ENCODE measurements at places on chromosomes 6 and 20.

DNA sequence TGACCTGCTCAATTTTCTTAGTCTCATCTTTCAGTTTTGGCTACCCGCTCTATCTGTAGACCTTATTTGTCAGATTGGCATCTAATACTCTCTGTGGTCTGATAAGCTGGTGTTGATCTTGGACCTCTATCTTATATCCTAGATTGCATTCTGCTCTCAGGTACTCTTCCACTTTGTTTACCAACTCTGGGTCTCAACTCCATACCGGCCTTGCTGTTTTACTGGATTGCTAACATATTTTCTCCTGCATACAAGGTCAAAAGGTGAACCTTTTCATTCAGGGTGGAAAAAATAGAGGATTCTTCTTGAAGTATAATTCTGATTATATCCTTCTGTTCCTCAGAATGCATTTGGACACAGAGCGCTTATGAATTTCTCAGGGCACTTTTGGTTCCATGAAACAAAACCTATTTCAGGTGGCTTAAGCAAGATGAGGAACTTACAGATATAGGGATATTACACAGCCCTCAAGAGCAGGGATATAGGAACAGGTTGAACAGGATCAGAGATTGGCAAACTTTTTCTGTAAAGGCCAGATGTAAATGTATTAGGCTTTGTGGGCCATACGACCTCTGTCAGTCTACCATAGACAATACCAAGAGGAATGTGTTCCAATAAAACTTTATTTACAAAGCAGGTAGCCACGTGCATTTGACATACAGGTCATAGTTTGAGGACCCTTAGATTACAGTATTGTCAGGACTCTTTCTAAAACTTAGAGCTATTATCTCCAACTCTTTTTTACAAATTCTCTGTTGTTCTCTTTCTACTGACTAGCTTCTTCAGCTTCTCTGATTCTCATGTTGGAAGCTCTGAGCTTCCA is 2.5 kb upstream of the SH3BGRL2 start:
- no peak for DNase-seq

- no peak for DNase-seq
Measured at GRCh38 chr6:48825501-48826151, 637.4 kb downstream of the MMUT start.

- no peak for DNase-seq
Measured at GRCh38 chr20:60136645-60137401, 178.6 kb downstream of the CDH26 start.

DNA sequence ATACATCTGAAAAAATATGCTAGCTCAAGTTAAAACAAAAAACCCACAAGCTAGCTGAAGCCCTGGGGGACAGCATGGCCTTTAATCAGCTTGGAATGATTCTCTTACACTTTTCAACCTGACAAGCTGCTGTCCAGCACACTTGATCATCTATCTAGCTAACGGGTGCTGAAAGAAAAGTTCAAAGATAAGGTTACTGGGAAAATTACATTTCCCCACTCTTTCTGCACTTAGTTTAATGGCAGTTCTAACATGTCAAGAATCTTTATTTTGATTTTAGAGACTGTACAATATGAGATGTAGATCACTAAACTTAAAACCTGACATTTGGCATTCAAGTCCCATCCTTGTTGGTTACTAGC is 53.4 kb downstream of the STK4 start:
- no peak for DNase-seq

DNA sequence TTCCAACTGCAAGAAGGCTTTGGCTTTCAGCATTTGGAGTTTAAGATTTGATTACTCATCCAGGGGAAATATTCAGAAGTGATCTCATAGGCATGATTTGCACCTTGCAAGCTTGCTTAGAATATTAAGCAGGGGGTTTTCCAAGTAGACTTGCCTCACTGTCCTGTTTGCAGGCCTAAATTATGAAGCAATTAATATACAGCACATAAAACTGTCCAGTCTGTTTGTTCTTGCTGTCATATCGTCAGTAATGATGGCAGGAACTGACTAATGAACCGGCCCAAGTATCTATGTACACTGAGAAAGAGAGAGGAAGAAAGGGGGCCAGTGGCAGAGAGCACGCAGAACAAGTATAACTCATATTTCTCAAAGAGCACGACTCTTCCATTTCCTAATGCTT is 212.5 kb upstream of the SUPT3H start:
- no peak for DNase-seq

DNA sequence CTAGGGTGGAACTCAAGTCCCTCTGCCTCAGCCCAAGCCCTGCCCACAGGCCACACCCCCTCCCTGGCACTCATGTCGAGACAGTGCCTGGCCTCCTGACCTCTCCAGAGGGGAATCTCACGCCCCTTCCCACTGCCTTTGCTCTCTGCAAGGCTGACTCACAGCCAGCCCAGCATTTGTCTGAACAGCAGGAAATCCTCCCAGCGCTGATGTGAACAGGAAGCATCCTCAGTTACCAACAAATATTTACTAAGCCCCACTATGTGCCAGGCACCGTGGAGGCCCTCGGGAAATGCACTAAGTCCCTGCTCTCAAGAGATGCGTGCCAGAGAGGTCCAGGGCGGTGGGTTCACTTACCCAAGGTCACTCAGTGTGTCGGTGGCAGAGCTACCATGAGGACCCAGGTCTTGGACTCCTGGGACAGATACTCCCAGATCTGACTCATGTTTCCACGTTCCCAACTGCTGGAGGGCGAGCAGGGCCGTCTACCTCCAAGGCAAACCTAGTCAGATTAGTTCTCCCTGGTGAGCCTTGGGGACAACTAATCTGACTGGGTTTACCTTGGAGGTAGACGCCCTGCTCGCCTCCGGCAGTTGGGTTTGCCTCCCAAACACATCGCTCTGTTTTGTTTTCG is 7.8 kb downstream of the ADA start:
- DNase-seq: no peak

GRCh38 chr6:79152269-79152737 is 74.2 kb upstream of the PHIP start:
- no peak for DNase-seq

DNA sequence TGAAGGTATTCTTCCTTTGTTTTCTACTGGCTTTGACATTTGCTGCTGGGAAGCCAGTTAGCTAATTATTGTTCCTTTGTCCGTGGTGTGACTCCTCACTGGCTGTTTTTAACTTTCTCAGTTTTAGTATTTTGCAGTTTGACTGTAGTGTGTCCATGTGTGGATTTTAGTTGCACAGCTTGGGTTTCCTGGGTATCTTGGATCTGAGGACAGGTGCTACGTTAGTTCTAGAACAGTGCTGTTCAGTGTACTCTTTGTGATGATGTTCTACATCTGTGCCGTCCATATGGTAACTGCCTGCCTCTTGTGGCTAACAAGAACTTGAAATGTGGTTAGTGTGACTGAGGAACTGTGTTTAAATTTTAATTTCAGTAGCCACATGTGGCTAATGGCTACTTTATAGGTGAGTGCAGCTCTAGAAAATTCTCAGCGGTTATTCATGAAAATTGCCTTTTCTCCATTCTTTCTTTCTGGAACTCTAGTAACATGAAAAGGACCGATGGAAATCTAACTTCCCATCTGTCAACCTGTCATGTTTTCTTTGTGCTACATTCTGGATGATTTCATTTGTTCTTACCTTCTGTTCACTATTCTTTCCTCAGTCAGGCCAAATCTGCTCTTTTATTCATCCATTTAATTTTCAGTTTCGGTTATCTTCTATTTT is 7.4 kb downstream of the SNX9 start:
- DNase-seq: no peak

- DNase-seq: no peak
Measured at GRCh38 chr6:29439006-29439405, at the start of gene OR10C1. TSS of gene OR10C1 (plus strand) at chr6:29439306. CDS start at chr6:29440016, 710 bp downstream.

DNA sequence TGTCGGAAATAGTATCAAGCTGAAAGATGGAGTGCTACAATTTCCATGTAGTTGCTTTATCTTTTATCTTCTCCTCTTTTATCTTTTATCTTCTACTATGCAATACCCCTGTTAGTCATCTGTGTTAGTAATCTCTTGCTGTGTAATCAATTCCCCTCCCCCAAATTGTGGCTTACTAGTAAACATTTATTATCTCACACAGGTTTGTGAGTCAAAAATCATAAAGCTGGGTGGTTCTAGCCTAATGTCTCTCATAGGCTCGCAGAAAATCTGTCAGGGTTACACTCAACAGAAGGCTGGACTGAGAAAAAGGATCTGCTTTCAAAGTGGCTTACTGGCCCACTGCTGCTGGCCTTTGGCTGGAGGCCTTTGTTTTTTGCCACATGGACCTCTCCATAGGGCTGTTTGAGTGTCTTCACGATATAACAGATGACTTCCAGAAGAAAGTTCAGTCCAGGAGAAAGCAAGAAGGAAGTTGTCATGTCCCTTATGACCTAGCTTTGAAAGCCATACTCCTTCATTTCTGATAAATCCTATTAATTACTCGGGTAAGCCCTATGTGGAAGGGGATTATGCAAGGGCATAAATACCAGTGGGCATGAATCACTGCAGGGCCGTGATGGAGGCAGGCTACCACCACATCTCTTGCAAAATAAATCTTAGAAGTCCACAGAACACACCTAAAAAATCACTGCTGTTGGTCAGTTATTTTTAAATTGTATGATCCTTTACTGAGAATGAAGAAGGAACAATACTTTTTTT is 24.5 kb upstream of the PTCHD4 start:
- DNase-seq: no peak

DNA sequence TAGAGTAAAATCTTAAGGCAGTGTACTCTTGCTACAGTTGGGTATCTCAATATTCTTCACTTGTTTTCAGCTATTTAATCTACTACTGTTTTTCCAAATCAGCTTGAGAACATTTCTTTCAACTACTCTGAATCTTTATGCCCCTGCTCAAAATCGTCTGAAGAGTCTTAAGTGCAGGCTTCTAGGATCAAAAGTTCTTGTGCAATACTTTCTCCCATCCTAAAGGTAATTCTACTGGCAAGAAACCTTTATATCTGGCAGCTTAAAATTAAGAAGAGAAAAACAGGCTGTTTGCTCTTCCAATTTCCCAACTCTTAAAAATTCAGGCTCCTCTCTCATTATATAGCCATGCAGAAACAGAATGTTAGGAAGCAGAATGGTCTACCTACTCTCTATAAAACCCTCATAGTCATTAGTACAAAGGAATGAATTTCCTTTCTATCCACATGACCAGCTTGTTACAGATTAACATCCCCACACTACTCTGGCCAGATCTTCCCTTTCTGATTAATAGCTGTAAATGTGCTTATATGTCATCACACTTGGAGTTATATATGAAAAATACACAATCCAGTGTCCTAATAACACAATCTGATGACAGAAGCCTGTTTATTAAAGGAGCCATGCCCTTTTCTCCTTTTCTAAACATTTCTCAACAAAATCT is 122.2 kb upstream of the FAM184A start:
- DNase-seq: no peak

- no peak for DNase-seq
Measured at GRCh38 chr6:117960877-117961276, 53.8 kb downstream of the SLC35F1 start.

DNA sequence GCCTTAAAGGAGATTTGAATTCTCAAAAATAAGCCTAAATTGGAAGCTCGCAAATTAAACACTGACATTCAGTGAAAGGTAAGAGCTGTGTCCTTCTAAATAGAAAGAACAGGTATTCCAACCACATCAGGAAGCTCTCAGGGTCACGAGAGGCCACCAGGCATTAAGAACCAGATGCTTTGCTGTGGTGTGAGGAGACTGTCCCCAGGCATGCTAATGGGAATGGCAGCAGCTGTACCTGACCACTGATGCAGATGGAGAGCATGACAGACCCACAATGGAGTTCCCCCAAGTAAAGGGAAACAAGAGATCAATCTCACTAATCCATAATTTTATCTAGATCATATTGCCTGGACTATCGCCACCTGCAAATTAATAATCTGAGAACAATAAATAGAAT is 658.9 kb upstream of the NOX3 start:
- no peak for DNase-seq

- no peak for DNase-seq
Measured at GRCh38 chr6:107931894-107932293, 26.1 kb downstream of the SEC63 start.

- DNase-seq: no peak
Measured at GRCh38 chr6:22827760-22828159, 258.4 kb downstream of the HDGFL1 start.

GRCh38 chr20:58747211-58747610 is 54.6 kb downstream of the NPEPL1 start:
- DNase-seq: no peak

GRCh38 chr6:52641388-52641787 is 29.5 kb upstream of the TMEM14A start:
- no peak for DNase-seq

- DNase-seq: no peak
Measured at GRCh38 chr6:84027340-84028181, 6.0 kb upstream of the MRAP2 start.

- DNase-seq: no peak
Measured at GRCh38 chr6:137638926-137639706, 144.9 kb upstream of the OLIG3 start.

DNA sequence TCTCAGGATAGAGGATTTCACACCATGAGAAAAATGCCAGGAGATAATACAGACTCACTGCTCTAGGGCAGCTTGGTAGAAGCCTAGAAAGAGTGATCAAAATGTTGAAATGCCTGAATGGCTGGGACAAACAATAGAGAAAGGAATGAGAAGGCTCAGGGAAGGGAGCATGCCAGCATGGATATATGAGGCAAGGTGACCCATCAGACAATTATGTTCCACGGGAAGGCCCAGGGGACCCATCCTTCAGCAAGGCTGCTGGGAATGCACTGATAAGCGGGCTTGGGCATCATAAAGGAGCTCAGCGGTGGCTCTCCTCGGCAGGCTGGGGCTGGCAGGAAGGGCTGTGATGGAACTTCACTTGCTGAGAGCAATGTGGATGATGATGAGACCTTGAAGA is 12.2 kb downstream of the HEBP2 start:
- DNase-seq: no peak

DNA sequence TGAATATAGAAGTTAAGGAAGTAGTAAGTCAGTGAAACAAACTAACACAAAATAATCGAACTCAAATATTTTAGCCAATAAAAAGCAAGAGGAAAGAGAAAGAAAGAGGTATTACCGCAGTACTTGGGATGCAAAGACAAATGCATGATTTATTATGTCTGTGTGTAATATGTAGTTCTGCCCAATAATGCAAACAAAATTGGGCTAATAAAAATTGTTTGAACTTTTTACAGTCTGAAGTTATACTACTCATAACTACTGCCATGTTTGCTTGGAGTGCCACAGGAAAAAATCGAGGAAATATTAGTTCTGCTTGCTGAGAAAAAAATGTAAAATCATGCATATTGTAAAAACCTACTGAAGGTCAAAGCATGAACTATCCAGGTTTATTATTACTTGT is 360.3 kb upstream of the KCNQ5 start:
- DNase-seq: no peak

Data from stimulated activated CD4-positive, alpha-beta T cell treated with anti-CD3 and anti-CD28 coated beads, Interleukin-1b, Interleukin-23, amount 100 ng/mL, for 24 hours (primary cell).